ENCODE measurements at places on chromosomes 5 and 9.

DNA sequence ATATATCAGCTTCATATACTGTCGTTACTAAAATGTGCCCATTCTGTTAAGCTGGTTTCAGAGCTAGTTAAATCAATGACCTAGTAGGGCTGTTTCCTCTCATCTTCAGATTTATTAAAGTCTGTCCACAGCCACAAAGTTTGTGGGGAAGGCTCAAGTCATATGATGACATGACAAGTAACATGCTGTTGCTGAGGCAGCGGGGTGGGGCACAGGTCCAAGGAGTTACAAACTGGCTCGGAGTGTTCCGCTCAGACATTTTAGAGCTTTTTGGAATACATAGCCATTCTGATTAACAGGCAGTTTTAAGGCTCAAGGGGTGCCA lies 2.7 kb upstream of the ANP32B start:
- DNase-seq: no peak

GRCh38 chr5:11906497-11906896 lies 2.3 kb upstream of the CTNND2 start:
- no peak for DNase-seq

- no peak for DNase-seq
Measured at GRCh38 chr5:124461941-124462340, 284.5 kb downstream of the ZNF608 start.

- no peak for DNase-seq
Measured at GRCh38 chr5:19565466-19565865, 422.5 kb downstream of the CDH18 start.

- no peak for DNase-seq
Measured at GRCh38 chr5:144198386-144198785, 27.7 kb downstream of the KCTD16 start.

Data from germinal center (tissue), 1 donor.